Choroid plexus epithelial cell (primary cell): ENCODE measurements at places on chromosomes 5 and 9.

- DNase-seq = peak; percentile 28
These were observed 995.8 kb upstream of the WWC1 start for GRCh38 chr5:167295681-167296005.

- DNase-seq = peak; percentile 89
These were observed 77.9 kb upstream of the MVB12B start for GRCh38 chr9:126248680-126249079.

DNA sequence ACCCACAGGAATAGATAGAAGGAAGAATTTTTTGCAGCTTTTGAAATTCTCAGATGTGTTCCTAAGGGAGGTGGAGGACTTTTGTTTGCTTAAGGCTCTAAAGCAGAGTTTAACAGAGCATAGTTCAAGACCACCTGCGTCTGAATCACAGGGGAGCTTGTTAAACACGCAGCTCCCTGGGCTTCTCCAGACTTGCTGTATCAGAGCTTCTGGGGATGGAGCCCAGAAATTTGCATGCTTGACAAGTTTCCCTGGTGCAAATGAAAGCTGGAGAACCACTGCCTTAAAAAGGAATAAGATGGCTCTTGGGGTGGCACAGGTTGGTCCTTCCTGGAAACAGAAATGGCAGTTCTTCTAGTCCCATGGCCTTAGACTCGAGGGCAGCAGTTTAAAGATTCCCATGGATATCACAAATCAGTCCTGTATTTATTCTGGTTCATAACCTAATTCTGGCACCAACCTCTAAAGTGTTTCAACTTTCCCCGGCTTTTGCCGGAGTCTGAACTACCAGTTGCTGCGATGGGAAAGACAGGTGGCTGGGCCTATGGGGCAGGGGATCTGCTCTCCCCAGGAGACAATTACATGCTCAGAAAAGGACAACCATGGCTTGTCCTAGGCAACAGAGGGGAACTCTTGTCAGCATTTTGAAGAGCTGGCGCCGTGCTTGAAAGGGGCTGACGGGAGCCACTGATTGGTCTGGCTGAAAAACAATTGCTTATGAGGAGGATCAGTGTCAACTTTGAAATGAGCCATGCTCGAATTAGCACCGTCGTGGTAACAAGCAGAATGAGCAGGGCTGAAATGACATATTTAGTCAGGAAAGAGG lies 599.6 kb downstream of the CCDC171 start:
- peak; percentile 37 for DNase-seq

GRCh38 chr5:119083679-119084078 lies 12.8 kb downstream of the DMXL1 start:
- DNase-seq = no peak

DNA sequence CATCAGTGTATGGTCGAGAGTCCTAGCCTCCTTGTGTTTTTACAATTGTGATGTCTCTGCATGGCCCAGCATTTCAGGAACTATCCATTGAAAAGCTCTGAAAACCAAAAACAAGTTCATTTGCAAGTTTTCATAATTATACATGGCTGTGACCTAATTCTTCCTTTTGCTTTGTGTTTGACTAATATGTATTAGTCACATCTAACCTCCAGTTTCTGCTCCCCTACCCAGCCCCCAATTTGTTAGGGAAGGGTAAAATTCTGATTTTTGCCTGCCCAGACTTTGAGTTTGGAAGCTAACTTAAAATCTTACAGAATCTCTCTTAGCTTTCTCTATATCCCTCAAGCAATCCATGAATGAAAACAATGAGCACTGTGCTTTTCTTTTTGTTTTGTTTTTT lies 128.2 kb upstream of the SEMA6A start:
- DNase-seq = no peak

- no peak for DNase-seq
These were observed 812 bp downstream of the DNAH5 start for GRCh38 chr5:13943676-13944075.

DNA sequence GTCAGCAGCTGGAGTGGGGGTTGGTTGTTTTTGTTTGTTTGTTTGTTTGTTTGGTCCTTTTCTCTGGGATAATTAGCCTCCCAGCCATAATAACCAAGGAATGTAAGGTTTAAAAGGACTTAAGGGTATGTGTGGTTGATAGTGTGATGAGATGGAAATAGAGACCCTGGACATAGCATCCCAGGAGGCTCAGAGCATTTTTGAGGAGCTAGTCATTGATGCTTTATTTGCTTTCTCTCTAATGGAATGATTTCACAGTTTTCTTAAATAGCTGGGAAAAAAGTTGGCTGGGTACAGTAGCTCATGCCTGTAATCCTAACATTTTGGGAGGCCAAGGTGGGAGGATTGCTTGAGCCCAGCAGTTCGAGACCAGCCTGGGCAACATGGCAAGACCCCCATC lies 45.1 kb downstream of the TTC1 start:
- peak; percentile 40 for DNase-seq

GRCh38 chr5:75365740-75366139 lies 28.7 kb downstream of the HMGCR start:
- DNase-seq = no peak

- no peak for DNase-seq
These were observed 154.7 kb upstream of the ANKH start for GRCh38 chr5:15026011-15026893.

DNA sequence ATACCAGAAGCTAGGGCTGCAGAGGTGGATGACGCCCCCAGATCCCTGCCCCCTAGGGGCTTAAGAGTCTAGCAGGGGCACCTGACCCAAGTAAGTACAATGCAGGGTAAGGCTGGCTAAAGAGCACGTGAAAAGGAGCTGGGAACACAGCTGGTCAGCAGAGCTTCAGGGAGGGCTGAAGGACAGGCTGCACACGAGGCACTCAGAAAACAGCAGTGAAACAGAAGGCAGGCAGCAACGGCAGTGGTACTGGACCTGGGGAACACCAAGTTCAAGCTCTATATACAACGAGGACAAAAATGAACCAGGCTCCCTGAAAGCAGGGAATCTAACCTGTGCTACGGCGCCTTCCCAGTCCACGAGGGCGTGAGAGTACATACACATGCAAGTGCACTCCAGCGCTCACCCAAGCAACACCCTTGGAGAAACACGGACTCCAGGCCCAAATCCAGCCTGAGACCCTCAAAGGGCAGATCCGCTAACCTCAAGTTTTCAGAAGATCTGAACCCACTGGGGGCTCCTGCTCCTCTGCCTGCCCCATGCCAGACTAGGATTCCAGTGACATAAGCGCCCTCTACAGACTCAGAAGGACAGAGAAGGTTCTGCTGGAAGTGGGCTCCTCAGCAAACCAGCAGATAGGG lies 57.4 kb downstream of the PSMB7 start:
- peak; percentile 33 for DNase-seq

DNA sequence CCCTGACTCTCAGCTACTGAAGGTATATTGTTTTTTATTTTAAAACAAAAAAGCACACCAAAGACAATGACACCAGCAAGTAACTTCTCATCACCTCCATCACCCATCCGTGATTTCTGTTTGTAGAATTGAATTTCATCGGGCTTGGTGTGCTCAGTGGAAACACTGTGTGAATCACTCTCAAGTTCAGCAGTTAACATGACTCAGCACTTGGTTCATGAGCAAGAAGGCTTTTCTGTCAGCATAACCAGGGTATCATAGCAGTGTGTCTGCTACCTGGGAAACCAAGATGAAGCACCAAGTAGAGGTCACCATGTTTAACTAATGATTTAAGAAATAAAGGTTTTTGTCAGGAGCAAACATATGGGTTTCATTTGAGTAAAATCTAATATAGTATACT lies 123.7 kb downstream of the INSYN2B start:
- peak; percentile 93 for DNase-seq

- DNase-seq = no peak
These were observed 1284.1 kb upstream of the ACO1 start for GRCh38 chr9:31100311-31100710.

- no peak for DNase-seq
These were observed 65.4 kb upstream of the GRAMD2B start for GRCh38 chr5:126357585-126358342.

DNA sequence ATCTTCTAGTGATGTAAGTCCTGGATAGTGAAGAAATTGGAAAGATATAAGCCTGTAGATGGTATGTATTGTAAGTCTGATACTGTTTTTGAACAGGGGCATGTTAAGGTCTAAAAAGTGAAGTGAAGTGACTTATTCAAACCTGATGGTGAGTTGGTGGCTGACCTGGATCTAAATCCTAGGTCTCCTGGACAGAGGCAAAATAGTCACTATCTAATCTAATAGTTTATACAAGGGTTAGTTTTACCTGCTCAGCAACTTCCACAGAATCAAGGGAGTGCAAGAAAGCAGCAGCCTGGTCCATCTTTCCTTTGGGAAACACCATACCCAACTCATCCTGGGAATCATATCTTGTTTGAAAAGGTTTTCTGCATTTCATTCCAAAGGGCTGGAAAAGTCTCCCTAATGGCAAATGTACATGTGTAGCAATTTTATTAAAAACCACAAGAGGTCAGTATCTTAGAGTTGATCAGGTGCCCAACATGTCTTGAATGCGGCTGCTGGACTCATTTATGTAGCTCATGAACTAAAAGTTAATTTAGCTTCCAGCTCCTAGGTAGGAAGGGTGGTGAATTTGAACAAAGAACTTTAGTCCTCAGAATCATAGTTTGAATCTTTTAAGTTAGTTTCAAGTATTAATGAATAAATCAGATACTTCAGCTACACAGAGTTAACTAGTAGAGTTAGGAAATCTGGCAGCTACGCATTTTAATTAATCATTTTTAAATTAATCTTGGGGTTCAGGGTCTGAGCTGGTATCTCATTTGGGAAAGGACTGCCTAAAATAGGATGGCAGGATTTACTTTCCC lies 26.0 kb downstream of the SKP2 start:
- DNase-seq = peak; percentile 75

DNA sequence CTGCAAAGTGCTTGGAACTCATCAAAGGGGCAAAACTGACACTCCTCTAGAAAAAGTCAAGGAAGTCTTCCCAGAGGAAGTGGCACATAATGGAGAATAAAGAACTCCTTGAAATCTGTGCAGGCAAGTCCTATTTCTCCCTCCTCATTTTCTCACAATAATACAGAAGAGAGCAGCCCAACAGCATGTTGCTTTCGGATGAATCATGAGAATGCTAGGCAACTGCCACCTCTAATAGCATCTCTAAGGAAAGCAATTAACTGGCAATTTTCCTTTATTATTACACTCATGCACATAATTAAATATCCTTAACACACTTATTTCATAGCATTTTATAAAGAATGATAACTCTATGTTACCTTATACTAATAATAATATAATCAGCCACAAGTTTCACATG lies 122.2 kb upstream of the PTGER4 start:
- no peak for DNase-seq

GRCh38 chr5:95439801-95440493 lies 48.8 kb downstream of the FAM81B start:
- no peak for DNase-seq

DNA sequence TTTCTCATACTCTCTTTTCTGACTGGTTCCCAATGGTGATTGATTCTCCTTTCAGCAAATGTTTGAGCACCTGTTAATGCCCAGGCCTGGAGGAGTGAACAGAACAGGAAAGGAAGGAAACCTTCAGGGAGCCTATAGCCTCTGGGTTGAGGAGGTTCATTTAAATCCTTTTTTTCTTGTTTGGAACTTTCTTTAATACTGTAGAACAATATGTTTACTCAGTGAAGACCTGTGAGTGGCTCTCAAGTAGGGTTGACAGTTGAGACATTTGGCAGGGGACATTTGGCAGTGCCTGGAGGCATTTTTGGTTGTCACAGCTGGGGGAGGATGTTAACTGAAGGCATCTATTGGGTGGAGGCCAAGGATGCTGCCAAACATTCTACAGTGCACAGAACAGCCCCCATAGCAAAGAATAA lies 6.1 kb upstream of the FAM120AOS start:
- DNase-seq = no peak

DNA sequence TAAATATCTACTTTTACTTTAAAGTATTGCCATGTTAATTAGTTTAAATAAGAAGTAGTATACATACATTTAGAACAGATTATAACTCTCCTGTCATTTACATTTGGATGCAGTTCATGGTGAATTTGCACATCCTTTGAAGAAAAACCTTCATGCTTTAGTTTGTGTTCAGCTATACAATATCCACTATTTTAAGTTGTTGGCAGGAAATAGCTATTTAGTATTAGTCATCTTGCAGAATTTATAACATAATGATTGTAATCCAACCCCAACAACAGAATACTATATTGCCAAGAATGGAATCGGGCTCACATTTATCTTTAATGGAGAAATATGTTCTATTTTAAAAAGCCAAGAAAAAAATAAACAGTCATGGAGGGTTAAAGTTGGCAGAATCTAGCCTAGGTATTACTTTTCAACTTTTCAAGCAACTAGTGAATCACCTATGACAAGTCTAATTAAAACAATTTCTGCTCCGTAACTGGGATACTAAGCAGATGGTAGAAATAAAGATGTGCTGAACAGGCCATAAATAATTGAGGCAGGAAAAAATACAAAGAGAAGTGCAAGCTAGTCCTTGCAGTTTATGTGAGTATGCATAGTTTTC lies 1170.6 kb upstream of the NUDT12 start:
- DNase-seq = no peak

DNA sequence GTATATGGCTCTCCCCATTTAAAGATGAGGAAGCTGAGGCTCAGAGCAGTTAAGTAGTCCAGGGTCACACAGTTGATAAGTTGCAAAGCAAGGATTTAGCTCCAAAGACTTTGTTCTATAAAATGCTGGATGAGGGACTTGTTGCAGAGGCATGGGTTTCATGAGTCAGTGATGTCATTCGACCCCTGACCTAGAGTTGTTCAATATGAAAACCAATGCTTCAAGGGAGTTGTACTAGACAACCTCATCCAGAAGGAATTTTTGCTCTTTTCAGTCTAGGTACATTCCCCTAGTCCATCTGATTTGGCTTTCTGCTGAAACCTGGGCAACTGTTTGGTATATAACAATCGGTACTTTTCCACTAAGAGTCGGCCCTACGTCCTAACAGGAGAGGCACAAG lies 550.4 kb downstream of the EBF1 start:
- peak; percentile 52 for DNase-seq

DNA sequence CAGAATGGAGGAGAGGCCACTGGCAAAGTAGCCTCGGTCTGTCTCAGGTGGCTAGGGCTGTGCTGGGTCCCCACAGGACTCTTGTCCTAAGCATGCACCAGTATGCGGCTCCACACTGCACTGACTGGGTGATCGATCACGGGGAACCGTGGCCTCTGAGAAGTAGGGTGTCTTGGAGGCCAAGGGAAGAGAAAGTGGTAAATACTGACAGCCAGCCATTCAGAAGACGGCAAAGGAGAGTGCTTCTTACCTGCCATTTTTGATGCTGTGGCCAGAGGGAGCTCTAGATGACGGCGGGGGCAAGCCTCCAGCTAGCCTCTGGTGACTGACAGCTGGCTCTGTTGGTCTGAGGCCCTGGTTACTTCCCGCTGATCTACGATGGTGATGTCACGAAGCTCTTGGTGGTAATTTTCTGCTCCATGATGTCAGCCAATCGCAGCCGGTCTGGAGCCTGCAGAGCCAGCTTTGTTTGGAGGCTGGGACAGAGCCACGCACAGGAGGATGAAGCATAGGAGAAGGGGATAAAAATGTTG lies 40.4 kb upstream of the GADD45G start:
- DNase-seq = peak; percentile 31

- DNase-seq = no peak
These were observed 960 bp downstream of the NR2F1 start for GRCh38 chr5:93583768-93584595.

GRCh38 chr5:140565780-140566095 lies 1.1 kb downstream of the SLC35A4 start:
- no peak for DNase-seq
